ENCODE measurements at places on chromosomes 16 and 17.
A peak's percentile ranks its signal among the peaks of the same experiment; 100 is the strongest.

- no peak for DNase-seq
These were observed 970 bp upstream of the TRAF7 start for GRCh38 chr16:2154533-2155090.

GRCh38 chr17:27609611-27610303, 21.2 kb upstream of the LGALS9 start:
- peak; percentile 60 for DNase-seq

DNA sequence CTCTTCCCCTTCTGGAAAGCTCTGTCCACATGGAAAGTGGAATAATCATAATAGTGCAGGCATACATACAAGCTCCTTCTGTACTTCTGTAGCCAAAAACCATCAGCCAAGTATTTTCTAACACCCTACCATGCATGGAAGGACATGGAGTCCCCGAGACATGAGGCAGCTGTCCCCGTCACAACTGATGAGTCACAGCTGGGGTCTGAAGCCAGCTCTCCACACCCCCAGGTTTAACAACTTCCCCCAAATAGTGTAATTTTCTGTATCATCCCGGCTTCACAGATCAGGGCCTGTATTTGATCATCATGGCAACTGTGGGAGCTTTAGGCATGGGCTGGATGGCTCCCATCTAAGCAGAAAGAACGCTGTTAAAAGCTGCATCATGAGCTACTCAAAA, 16.6 kb downstream of the C16orf96 start:
- no peak for DNase-seq

- DNase-seq = peak; percentile 70
These were observed 984 bp downstream of the CENPV start for GRCh38 chr17:16352303-16352666.

- peak; percentile 78 for DNase-seq
These were observed 20.1 kb upstream of the TAOK1 start for GRCh38 chr17:29369831-29370735.

- no peak for DNase-seq
These were observed 723.8 kb downstream of the CDH11 start for GRCh38 chr16:64397945-64398508.

DNA sequence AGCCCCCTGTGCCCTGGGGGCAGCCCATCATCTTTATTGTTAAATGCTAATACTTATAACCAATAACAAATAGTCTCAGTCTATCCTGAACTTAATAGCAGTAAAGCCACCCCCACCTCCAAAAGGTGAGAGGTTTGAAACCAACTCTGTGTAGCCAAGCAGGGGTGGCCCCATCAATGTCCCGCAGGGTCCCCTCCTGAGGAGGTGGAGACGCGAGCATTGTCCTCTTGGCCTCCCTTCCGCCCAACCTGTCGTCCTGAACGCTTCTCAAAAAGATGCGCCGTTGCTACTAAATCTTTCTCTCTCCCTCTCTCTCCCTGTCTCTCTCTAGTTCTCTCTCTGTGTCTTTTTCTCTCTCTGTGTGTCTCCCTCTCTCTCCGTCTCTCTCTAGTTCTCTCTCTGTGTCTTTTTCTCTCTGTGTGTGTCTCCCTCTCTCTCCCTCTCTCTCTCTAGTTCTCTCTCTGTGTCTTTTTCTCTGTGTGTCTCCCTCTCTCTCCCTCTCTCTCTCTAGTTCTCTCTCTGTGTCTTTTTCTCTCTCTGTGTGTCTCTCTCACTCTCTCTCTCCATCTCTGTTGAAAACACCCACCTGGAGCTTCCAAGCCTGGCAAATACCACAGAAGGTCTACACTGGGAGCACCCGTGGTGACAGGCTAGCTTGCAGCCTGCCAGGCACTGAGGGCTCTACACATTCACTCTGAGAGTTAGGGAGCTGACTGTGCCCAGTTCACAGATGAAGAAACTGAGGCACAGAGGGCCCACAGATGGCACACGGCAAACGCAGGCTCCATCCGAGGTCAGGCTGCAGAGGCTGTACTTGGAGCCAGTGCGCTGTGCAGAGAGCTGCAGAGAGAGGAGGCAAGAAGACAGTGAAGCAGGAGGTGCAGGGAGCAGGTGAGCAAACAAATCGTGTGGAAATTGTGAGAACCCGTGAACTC, 185.9 kb downstream of the C16orf95 start:
- DNase-seq = no peak

GRCh38 chr17:55090079-55090492, 121.5 kb downstream of the STXBP4 start:
- no peak for DNase-seq

DNA sequence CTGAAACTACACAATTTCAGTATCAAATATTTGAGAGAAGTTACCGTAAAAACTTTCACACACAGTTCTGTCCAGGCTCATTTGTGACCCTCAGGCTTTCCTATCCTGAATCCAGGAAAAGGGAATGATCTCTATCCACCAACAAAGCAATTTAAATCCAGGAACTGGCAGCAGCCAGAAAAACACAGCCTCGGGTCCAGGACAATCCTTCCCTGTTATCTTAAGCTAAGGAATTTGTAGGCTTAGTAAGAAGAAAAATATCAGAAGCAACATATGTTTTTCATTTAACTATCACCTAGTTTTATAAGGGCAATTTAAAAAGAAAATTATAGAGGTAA, 47.1 kb downstream of the TEX2 start:
- DNase-seq = no peak

DNA sequence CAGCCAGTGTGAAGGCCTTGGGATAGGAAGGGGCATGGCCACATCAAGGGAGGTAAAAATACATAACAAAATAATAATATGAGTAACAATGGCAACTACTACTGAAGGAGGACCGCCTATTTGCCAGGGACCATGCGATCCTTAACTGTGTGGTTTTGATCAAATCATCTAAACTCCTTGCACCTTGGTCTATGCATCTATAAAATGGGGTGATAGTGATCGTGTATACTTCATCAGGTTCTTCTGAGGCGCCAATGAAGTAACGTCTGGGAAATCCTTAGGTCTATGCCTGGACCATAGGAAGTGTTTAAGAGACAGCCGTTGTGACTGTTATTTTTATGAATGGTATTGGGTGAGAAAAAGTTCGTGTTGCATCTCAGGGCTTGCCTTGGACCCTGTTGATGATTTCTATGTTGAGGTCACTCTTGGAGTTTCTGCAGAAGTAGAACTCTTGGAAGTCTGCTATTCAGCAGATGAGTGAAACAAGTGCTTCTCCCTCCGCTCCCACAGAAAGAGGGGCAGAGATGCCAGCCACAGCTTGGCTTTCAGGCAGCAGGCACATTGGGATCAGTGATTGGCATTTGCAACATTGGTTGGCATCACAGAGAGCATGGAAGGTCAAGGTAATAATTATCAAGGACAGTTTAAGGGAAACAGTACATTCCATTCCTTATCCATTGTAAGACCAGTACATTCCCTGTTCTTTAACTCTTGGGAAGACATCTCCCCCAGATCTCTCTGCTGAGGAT, 63.1 kb downstream of the PRKCB start:
- DNase-seq = no peak

DNA sequence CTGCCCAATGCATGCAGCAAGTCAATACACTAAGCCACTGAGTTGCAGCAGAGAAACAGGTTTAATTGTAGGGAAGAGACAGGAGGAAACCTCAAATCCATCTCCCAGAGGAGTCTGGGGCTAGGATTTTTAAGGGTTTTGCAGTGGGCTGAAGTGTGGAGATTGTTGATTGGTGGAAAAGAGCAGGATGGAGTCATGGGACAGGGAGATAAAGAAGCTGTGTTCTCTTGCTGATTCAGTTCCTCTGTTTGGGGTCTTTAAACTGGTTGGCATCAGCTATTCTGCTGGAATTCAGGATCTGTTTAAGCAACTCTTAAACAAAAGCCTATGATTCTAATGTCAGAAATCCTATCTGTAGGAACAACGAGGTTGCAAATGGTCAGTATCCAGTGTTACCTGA, 180.8 kb upstream of the CACNG3 start:
- no peak for DNase-seq

DNA sequence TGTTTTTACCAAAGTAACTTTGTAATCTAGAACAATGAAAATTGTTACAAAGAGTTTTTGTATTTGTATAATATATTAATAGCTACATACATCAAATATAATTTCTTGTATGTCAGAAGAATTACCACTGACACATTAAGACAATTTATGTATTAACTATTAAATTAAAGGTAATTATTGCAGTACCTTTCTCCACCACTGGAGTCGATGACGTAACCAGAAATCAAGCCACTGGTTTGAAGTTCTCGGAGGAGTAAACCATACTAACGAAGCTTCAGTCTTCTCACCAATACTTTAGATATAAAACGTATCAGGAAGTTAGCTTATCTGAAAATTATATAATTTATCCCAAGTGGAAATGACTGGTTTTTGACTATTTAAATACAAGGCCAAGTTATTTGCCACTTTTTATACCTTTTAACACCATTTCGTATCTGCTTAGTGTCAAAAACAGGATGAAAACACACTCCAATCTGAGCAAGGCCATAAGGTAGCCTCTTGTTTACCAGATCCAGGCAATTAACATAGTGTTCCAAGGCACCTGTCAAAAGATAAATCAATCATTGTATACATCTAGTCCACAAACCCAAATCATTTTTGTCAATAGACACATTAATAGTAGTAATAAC, 4.3 kb downstream of the POLG2 start:
- DNase-seq = no peak

DNA sequence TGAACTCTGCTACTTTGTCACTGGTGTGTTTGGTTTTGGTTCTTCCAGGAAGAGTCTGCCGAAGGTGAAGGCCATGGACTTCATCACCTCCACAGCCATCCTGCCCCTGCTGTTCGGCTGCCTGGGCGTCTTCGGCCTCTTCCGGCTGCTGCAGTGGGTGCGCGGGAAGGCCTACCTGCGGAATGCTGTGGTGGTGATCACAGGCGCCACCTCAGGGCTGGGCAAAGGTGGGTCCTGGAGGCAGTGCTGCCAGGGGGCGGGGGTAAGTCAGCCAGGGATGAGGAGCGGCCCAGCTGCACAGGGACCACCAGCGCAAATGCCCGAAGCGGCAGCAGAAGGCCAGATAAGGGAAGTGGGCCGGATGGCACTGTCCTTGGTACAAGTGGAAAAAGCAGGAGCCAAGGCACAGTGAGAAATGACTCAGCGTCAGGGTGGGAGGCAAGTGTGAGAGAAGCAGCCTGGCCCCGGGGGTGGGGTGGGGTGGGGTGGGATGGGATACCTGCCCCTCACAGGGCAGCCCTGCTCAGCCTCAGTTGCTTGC, 41.9 kb downstream of the TMEM11 start:
- no peak for DNase-seq

- DNase-seq = no peak
These were observed 11.8 kb upstream of the FAM171A2 start for GRCh38 chr17:44375196-44376017.

DNA sequence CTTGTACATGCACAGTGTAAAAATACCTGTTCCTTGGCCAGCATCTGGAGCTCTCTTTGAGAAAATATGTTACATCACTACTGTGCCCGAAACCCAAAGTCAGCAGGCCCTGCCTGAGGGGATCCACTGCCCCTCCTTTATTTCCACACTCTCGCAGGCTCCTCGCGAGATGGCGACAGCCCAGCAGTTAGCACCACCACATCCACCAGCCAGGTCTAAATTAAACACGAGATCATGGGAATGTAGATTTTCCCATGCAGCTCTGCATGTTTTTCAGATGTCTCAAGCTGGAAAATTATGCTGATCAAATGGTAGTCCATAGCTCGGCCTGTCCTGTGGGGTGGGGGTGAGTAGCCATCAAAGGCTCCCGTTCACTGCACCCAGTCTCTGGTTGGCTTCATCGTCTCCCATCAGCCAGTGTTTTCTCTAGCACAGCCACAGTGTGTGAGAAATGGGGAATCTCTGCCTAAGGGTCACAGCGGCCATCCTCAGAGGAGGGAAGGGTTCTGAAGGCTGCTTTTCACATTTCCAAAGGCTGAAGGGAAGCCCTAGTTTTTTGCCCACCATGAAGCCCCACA, 34.7 kb downstream of the EPN2 start:
- DNase-seq = no peak

DNA sequence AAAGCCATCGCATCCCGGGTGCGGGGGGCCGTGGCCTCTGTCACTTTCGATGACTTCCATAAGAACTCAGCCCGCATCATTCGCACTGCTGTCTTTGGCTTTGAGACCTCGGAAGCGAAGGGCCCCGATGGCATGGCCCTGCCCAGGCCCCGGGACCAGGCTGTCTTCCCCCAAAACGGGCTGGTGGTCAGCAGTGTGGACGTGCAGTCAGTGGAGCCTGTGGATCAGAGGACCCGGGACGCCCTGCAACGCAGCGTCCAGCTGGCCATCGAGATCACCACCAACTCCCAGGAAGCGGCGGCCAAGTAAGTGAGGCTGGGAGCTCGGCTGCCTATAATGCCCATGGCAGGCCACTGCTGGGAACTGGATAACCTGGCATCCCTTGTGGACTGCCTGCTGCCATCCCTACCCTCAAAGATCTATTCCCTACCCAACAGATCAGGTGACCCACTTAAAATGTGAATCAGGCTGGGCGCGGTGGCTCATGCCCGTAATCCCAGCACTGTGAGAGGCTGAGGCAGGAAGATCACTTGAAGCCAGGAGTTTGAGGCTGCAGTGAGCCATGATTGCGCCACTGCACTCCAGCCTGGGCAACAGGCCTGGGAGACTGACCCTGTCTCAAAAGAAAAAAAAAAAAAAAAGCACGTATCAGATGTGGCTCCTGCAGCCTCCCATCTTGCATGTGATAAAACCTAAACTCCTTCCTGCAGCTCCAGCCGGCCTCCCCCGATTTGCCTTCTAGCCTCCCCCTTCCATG, 18.3 kb downstream of the CDIPT start:
- no peak for DNase-seq

DNA sequence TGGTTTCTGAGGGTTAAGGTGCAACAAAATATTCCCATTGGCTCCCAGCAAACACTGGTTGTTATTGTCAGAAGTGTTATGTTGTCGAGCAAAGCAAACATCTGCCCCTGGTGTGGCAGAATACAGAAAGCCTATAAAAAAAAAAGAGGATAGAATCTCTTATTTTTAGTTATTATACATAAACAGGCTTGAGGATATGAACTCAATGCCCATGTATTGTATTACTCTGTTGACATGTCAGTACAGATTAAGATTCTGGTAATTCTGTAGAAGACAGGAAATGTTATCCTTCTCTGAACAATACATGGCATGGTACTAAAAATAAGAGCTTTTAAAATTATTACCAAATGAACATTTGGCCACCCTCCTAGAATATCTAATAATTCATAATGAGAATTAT, 73.7 kb downstream of the CA4 start:
- DNase-seq = no peak

GRCh38 chr17:43766413-43767052, 7.9 kb upstream of the SOST start:
- peak; percentile 74 for DNase-seq

- DNase-seq = no peak
These were observed 160.3 kb downstream of the HS3ST3B1 start for GRCh38 chr17:14461227-14461548.

Data from HuH-7 (cell line).